Left lobe of liver (tissue), 2 donors: ENCODE measurements at places on chromosomes 7 and 10.

DNA sequence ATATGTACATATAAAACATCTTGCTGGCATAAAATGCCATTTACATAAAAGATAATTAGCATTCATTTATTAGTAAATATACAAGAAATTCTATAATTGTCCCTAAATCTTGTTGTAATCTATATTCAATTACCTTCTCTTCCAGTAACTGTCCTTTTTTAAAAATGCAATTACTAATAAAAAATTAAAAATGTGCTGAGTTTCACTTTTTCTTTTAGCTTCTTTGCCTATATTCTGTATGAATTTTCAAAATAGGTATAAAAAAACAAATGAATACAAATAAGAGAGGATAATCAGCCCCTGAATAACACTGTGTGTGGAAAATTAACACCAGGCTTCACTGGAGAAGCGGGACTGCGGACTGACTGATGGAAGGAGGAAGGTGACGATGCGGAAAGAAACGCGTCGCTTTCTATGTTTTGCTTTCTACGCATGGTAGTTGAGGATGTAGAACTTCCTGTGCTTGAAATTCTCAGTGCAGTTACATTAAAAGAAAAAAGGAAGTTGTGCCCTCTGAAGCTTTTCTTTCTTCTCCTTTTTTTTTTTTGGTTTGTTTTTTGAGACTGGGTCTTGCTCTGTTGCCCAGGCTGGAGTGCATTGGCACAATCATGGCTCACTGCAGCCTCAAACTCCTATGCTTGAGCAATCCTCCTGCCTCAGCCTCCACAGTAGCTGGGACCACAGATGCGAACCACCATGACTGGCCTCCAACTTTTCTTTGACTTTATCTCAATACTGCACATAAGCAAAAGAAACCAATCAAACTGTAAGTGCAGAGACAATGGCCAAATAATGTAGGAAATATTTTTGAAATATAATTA is 7.4 kb upstream of the ZMYND11 start:
- DNase-seq, result no peak

DNA sequence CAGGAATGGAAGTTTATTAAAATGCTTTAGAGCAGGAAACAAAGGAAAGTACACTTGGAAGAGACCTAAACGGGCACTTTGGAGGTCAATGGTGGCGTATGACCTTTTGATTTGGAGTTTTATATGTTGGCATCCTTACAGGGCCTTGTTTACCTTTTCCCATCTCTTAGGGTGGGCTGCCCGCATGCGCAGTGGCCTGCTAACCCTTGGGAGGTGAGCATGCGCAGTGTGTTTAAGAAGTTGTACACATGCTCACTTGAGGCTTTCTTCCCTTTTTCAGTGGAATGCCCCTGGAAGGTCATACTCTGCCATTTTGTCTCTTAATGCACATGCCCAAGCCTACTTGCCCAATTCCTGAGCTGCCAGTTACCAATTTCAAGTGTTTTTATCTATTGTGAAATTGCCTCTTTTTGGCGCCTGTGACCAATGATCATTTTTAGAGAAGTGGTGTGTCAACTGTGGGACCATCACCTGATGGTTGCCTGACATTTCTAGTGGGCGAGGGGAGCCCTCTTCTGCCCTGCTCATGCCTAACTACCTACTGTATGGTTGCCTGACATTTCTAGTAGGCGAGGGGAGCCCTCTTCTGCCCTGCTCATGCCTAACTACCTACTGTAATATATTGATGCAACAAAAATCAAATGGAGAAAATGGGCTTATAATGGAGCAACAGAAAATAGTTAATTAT is 138.0 kb downstream of the PPP1R9A start:
- no peak for DNase-seq

DNA sequence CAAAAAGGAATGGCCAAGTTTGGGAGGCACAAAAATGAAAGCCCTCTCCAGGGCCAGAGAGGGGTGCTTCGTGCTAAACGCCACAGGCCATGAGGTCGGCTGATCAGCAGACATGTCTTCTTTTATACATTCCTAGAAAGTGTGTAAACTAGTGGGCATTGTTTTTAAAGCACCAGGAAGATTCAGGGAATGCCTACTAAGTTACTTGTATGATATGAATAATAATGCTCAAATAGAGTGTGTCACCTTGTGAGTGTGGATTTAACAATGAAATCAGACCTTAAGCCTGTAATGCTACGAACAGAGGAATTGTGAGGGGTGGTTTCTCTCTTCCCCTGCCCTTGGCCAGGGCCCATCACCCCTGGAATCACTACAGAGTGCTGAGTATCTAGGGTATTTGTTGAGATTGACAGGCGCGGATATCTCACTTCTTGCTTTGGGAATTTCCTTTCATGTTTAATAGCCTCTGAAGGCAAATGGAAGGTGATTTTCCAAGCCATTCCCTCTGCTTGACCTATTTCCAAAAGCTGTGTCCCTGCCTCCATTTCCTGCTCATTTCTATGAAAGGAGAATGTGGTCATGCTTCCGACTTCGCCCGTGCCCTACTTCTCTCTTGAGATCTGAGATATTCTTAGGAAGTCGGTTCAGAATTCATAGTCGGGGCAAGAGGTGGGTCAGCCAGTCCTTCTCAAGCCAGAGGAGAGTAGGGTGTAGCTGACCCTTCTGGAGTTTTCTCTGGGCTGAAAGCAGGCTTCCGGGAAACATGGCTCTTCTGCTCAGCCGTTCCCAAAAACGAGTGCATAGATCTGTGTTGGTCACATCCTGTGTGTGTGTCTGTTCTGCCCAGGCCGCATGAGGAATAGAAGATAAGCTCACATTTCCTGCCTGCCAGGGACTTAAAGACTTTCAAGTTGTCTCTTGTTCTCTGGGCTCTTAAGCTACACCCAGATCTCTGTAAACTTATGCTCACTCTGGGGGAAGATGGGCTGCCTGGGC is 167.8 kb upstream of the ITGB1 start:
- no peak for DNase-seq

DNA sequence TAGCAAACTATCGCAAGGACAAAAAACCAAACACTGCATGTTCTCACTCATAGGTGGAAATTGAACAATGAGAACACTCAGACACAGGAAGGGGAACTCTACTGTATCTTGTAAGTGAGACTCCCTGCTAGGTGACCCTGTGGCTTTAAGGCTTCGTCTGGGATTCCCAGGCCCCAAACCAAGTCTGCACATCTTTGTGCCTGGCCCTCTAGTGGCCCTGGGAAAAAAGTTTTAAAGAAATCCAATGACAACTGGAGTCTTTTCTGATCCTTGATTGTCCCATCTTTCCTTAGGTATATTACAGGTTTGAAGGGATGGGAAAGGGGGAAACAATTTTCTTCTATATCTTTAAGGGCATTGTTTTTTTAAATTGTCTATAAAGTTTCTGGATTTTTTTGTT is 10.6 kb upstream of the LIPM start:
- DNase-seq, result no peak

- no peak for DNase-seq
Observed at GRCh38 chr7:136230210-136230609, 253.1 kb upstream of the MTPN start.
